ENCODE measurements at places on chromosomes 3 and 15.

DNA sequence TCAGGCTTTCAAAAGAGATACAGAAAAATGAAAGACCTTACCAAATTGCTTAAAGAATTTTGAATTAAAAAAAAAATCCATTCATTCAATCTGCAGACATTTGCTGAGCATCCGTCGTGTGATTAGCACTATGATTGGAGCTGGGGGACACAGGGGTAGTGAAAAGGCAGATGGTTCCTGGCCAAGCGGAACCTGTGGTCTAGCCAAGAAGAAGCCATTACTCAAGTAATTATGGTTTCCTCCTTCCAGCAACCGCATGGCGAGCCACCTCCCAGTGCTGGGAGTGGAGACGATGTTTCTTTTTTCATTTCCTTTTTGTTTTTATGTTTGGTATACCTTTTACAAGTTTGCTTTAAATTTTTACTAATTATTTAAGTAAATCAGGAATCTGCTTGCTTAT, 140.2 kb downstream of the CACNA2D3 start:
- no peak for DNase-seq

DNA sequence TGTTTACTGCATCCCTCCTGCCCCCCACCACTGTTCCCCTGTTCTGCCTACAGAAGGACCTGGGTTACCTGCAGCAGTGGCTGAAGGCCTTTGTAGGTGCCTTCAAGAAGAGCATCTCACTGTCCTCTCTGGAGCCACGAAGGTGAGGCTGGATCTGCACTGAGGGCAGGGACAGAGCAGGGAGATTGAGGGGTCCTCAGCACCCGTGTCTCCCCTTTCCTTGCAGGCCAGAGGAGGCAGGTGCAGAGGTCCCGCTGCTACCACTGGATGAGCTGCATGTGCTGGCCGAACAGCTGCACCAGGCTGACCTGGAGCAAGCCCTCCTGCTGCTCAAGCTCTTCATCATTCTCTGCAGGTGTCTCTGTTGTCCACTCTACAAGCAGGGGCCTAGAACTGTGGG, 9.2 kb downstream of the NBEAL2 start:
- DNase-seq: no peak

DNA sequence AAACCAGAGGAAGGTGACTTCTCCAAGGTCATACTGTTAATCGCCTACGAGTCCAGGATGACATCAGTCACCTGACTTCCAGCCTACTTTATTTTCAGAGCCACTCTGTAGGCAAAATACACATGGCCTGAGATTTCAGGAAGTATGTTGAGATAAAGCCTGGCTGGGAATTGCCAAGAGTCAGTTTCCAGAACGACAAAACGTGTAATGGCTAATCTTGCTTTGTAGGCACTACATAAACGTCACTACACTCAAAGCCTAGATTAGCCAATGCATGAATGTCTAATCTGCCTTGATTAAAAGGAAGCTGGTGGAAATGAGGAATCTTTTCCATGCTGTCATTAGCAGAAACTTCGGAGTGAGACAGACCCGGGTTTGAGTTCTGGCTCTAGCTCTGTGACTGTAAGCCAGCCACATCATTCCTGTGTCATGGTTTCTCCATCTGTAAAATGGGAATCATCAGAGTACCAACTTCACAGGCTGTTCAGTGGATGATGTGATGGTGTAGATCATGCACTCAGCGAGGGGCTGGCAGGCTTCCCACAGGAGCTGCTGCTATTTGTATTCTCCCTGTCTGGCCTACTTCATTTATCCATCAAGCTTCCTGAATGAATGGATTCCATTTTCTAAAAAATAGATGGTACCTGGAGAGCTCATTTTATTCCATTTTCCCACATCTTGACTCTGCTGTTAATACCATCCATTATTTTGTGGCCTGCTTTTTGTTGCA, 241.9 kb downstream of the XXYLT1 start:
- no peak for DNase-seq

DNA sequence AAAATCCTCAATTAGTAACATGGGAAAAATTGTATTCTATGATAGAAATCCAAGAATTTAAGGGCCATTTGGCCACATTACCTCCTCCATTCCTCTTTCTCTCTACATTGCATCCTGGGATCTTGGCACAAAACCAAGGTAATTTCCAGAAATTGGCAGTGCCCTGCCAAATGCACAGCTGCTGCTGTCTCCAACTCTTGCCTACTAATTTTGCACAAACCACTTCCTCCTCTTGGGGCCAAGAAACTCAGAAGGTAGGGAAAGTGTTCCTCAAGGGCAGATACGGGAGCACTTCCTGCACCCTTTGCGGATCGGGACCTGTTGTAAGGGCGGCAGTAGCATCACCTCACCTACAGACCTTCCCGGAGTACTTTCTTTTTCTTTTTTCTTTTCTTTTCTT, 57.8 kb downstream of the MAP3K13 start:
- DNase-seq: no peak

All from ELF-1 (cell line).